ENCODE measurements at places on chromosomes 1 and 21.

DNA sequence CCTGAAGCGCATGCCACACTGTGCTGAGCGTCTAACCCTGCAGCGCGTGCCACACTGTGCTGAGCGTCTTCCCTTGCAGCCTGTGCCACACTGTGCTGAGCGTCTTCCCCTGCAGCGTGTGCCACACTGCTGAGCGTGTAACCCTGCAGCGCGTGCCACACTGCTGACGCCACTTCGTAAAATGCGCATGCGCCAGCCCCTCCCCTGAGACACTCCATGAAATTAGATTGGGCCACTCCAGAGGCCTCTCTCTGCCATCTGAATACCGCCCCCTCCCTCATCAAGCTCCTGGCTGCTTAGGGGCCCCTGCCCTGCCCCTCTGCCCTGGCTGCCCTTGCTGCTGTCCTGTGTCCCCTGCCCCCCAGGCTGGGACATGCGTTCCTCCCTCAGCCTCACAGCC, 84.8 kb downstream of the POFUT2 start:
- no peak for DNase-seq

DNA sequence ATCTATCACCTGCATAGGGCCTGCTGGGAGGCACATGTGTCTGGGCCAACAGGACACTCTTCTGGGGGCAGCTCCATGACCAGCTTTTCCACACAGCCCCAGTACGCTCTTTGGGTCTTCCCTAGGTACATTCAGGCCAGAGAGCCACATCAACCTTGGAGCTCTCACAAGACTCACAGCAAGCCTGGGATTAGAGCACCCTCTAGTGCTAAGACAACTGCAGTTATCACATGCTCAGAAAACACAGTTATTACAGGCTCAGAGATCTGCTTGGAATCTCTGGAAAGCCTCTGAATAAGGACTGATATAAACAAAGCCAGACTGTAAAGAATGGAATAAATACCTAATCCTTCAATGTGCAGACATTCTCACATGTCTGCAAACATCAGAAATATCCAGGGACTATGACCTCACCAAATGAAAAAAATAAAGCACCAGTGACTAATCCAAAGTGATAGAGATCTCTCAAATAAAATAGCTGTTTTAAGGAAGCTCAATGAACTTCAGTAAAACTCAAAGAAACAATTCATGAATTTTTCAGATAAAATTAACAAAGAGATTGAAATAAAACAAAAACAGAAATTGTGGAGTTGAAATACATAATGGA, 563.9 kb upstream of the NR5A2 start:
- no peak for DNase-seq

DNA sequence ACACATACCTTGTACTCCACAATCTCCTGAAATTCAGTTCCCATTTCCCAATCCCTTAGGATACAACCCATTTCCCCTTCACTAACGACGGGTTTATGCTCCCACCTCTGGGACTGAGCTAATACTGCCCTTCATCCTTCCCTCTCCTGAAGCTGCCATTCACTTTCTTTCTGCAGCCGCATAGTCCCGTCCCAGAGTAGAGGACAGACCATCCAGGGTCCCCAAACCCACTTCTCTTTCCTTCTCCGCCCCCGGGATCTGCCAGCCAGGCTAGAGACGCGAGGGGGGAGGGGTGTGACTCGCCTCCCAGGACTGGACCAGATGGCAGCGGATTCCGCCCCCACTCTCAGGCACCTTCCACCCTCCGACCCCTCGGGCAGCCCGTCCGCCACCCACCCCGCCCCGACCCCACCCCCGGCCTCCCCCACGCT, 679 bp downstream of the ABL2 start:
- no peak for DNase-seq

DNA sequence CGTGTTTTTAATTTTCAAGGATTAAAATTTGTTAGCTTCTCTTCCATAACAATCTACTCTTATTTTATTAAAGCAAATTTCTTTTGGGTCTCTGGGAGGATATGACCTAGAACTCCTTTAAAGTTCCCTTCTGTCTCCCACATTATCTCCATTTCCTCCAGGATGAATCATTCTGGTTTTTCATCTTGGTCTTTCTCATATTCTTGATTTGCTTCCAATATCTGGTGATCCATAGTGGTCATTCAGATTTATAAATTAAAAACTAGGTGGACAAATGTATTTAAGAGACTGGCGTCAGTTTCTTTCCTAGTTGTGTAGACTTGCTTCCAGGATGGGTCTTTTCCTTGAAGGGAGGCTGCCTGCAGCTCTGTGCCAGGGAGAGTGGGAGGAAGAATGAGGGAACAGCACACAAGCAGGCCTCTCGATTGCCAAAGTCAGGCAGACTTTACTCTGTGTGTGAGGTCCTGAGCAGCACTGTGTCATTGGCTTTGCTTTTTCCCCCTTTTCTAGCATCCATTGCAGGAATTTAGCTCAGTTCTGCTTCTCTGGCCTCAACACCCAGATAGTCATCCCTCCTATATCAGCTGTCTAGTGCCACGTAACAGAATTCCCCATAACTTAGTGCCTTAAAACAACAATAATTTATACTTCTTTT, 48.1 kb upstream of the FOXO6 start:
- DNase-seq, result no peak

DNA sequence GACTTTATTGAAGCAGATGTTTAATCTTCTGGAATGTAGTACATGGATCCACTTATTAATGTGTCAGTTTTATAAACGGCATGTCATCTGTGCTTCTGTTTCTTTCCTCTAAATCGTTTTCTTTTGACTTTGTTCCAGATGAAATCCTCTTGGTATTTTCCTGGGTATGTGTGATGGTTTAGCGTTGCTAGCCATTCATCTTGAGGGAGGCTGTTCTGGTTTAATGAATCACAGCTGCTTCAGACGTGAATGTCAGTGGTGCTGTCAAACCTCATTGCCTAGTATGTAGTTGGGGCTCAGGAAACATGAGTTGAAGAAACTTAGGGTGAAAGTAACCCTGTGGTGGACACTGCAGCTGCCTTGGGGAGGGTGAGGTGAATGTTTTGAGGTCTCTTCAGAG, 33.2 kb downstream of the KCNK1 start:
- no peak for DNase-seq

DNA sequence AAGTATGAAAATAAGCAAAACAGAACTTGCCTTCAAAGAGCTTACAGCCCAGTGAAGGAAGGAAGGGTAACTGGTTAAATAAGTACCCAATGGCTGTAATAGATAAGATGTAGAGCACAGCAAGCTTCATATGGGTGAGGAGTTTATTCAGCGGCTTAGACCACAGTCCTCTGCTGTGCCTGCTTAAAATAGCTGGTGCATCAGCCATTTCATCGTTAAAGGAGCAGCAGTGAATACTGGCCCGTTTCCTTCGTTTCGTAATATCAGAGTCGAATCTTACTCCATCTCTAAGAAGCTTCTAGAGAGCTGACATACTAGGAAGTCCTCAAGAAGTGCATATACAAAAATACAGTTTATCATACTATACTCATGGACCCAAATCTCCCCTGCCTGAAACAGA, 286.5 kb downstream of the NFIA start:
- DNase-seq, result no peak

GRCh38 chr1:17162941-17163340, 42.0 kb upstream of the PADI1 start:
- no peak for DNase-seq

- no peak for DNase-seq
Observed at GRCh38 chr21:45051580-45052434, 22.6 kb upstream of the ADARB1 start.

Data from NCI-H774 (cell line).